ENCODE measurements at places on chromosomes 16 and 17. TPM values are rescaled to one million over a fixed set of nuclear protein-coding genes. Genes with fewer than 3 reads are reported as not detected.

DNA sequence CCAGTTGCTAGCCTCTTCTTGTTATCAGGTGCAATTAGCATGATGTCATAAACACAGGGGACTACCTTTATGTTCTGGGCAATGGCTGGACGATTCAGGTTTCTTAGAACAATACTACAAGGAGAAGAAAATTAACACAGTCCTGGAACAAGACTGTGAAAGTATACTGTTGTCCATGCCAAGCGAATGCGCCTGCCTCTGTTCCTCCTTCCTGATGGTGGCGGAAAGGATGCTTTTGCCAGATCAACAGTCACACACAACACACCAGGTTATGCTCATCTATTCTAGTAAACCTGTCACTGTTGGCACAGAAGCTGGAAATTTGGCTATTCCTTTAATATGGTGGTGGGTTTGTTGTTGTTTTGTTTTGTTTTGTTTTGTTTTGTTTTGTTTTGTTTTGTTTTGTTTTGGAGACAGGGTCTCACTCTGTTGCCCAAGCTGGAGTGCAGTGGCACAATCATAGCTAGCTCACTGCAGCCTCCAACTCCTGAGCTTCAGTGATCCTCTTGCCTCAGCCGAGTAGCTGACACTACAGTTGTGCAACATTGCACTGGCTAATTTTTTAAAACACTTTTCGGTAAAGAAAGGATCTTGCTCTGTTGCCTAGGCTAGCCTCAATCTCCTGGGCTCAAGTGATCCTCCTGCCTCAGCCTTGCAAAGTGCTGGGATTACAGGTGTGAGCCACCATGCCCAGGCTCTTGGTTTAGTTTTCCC lies 3.1 kb upstream of the CD300LD start:
- DNase-seq, result no peak

Gene CCL18
- total RNA-seq, result not detected

Gene NHLRC4
- total RNA-seq, result 5.3 TPM

DNA sequence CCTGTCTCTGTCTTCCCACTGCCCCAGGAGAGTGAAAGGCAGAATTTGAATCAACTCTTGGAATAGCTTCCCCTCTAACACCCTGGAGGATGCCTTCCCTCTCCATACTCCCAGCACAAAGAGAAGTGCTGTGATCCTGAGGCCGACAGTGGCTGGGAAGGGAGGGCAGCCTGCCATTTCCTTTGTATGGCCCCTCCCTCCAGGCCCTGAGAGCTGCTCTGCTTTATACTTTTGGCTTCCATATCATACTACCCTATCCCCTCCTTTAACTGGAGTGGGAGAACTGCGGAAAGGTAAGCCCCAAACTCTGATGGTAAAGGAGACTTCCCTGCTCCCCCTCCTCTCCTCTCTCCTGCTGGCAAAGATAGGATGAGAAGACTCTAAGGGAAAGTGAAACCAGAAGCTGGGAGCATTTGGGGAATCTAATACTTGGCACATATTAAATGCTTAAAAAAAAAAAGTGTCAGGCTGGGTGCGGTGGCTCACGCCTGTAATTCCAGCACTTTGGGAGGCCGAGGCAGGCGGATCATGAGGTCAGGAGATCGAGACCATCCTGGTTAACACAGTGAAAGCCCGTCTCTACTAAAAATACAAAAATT lies 4.1 kb upstream of the MED24 start:
- DNase-seq, result no peak

Gene KCNH4
- 0.11 TPM for total RNA-seq

DNA sequence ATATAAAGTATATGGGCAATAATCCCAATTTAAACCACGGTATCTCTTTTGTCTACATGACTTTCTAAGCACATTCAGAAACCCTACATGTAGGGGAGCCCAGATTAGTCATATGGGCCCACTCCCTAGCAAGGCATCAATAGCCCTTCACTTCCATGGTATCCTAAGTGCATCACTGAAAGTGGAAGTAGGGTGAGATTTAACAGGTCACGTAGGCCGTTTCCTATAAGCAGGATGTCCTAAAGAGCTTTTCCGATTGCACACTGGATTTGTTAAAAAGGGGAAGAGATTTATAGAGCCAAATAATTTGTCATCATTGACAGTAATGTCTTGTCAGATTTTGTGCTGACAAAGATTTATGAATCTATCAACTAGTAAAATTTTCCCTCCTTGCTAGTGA lies 39.0 kb downstream of the CA4 start:
- DNase-seq, result no peak

- no peak for DNase-seq
Measured at GRCh38 chr17:34614698-34615097, 35.3 kb downstream of the TMEM132E start.

Measured in naive thymus-derived CD8-positive, alpha-beta T cell (primary cell).